ENCODE measurements at places on chromosomes 7 and 10. TPM values are rescaled to one million over a fixed set of nuclear protein-coding genes. Genes with fewer than 3 reads are reported as not detected.

The AMPH gene
- 2.8 TPM for total RNA-seq

- DNase-seq = no peak
Measured at GRCh38 chr10:28200775-28201174, 102.1 kb downstream of the MPP7 start.

The CALCR gene
- not detected for total RNA-seq

The CFAP46 gene
- 0.37 TPM for total RNA-seq

- DNase-seq = no peak
Measured at GRCh38 chr7:149707448-149707886, 65.9 kb downstream of the ZNF467 start.
